ENCODE measurements at places on chromosomes 6 and 20.

- DNase-seq = no peak
Observed at GRCh38 chr6:17700421-17701416, 6.0 kb downstream of the NUP153 start.

DNA sequence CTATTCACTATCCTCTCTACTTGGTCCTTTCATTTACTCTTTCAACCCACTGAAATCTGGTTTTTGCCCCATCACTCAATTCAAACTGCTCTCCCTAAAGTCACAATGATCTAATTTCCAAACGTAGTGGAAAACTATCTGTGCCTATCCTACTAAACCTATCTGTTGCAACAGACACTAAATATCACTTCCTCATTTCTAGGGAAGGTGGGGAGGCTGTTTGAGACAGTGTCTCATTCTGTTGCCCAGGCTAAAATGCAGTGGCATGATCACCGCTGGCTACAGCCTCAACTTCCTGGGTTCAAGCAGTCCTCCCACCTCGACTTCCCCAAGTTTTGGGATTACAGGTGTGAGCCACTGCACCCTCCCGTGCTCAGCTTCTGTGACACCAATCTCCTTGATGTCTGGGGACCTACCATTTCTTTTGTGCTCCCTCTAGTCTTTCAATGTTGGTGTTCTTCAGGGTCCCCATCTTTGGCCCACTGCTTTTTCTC lies 8.8 kb downstream of the RANBP9 start:
- DNase-seq = peak; percentile 16

- no peak for DNase-seq
Observed at GRCh38 chr6:152474354-152474753, 162.8 kb downstream of the SYNE1 start.

- no peak for DNase-seq
Observed at GRCh38 chr6:130625825-130626527, 201.2 kb upstream of the SMLR1 start.

GRCh38 chr20:47503685-47504084 lies 2.0 kb downstream of the NCOA3 start:
- DNase-seq = no peak

DNA sequence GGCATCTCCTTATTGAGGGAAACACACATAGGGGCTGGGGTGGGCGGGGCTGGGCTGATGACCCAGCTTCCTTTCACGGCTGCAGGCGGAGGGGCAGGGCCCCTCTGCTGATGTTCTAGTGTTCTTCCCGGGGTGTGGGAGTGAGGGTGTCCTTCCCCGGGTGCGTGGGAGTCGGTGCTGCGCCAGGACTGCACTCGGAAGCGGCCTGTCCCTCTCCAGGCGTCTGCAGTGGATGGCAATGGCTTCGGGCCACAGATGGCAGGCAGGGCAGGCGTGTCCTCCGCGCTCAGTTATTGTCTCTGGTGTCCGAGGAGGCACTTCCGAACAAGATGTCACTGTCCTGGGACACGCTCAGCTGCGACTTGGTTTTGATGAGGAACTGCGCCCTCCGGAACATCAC lies 19.2 kb downstream of the KCNG1 start:
- DNase-seq = no peak

DNA sequence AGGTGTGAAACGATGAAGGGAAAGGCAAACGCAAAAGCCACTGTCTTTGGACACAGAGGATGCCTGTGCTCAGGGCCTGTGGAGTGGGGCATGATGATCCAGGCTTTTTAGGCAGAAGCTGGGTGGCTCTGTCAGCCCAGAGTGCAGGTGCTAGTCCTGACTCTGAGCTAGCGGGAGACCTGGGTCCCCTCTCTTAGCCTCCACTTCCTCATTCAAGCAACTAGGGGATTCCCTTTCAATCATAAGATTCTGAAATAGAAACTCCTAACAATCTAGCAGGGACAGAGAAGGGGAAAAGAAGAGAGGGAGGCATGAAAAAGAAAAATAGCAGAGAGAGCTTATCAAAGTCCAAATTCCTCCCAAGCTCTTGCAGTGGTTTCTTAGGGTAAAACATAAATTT lies 7.6 kb upstream of the HIVEP2 start:
- no peak for DNase-seq

DNA sequence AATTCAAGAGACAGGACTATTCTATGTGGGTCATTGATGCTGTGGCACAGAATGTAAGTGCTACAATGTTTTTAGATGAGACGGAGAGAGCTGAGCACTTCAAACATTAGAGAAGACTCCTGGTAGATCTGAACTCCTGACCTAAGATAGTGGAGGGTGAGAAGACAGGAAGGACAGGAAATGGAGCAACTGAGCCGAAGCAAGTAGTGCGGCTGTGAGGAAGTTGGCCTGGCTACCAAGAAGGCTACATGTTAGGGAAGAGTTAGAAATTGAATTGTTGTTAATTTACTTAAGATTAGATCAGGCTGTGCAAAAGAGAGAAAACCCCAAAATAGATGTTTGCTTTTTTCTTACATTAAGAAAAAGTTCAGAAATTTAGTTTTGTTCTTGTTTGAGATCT lies 14.4 kb upstream of the MLIP start:
- no peak for DNase-seq
